Hematopoietic multipotent progenitor cell (in vitro differentiated cells): ENCODE measurements at places on chromosomes 5 and 9.

DNA sequence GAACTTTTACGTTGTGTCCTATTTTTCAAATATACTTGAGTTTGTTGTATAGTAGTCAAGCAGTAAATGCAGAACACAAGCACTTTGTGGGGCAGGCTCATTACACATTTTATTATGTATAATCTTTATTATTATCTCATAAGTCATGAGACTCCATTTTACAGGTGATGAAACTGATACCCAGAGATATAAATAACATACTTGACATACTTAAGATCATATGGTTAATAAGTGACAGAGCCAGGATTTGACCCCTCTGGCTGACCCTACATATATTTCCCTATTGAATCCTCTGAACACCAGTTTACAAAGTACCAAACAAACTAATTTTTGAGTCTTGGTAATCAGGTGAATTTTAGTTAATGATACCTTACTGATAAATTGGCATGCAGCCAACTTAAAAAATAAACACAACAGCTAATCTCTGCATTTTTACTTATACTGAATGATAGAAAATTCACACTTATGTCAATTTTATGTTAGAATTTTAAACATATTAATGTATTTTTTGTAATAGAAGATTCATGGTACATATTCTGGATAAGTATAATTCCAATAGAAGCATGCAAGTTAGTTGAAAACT lies 305.0 kb upstream of the MEF2C start:
- no peak for DNase-seq

- no peak for DNase-seq
Observed at GRCh38 chr5:171571663-171572062, 152.2 kb downstream of the FGF18 start.

DNA sequence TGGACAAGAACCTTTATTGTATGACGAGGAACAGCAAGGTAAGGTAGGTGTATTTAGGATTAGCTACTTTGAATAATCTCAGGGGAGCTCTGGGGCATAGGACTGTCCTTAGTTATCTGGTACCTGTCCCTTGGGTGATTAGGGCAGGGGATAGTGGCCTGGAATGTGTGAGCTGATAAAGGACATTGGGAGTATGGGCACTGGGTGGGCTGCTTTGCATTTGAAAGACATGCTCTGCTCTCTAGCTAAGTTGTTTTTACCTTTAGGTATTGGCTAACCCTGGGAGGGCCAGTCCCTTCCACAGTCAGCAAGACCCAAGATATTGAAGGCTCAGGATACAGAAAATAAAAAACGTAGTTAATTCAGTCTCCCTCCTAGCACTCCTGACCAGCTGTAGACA lies 282.8 kb upstream of the C9orf72 start:
- no peak for DNase-seq

DNA sequence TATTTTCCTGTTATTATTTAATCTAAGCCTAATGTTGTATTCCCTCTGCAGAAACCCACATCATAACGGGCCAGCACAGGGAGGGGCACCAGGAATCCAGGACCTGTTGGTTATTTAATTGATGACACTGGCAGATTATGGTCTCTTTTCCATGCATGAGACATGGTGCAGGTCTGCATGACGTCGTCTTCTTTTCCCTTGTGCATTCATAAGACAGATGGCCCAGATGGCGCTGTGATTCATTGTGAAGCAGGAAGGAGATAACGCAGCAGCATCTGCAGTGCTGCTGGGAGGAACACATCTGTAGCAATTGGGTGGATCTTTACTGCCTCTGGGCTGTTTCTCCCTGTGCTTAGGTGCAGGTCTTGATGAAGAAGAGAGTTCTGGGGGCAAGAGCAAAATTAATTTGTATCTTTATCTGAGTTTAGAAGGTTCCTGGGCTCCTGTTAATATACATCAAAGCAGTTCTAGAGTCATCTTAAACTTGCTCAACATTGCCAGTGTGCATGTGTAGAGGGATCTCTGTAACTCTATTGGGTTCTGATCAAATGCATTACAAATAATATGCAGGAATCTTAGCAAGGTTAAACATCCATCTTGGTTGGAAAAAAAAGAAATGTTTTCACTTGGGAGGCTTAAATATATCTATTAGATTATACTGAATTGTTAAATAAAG lies 176.1 kb downstream of the PCSK1 start:
- no peak for DNase-seq

- DNase-seq = no peak
Observed at GRCh38 chr5:124180875-124181461, 565.5 kb downstream of the ZNF608 start.

GRCh38 chr9:94533155-94533554 lies 21.7 kb upstream of the PCAT7 start:
- DNase-seq = no peak

GRCh38 chr5:937151-937924 lies 44.7 kb downstream of the TRIP13 start:
- DNase-seq = no peak

DNA sequence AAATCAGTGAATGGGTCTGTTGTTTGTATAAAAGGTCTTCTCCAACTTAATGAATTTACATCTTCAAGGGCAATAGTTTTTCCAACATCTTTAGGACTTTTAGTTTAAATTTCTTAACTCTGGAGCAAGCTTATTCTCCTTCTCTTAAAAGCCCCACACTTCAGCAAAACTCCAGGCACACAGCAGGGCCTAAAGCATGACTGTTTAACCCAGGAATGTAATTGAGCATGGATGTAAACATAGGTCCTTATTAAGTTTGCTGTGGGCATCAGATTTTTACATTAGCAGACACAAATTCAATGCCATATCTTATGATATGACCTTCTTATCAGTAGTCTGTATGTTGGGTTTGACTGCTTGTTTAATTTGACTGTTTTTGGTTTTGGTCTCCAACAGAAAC lies 78.9 kb downstream of the ABCA1 start:
- no peak for DNase-seq

GRCh38 chr9:127311239-127311741 lies 46.7 kb downstream of the GARNL3 start:
- DNase-seq = peak; percentile 35

GRCh38 chr9:104774831-104775573 lies 11.1 kb downstream of the NIPSNAP3B start:
- peak; percentile 60 for DNase-seq

DNA sequence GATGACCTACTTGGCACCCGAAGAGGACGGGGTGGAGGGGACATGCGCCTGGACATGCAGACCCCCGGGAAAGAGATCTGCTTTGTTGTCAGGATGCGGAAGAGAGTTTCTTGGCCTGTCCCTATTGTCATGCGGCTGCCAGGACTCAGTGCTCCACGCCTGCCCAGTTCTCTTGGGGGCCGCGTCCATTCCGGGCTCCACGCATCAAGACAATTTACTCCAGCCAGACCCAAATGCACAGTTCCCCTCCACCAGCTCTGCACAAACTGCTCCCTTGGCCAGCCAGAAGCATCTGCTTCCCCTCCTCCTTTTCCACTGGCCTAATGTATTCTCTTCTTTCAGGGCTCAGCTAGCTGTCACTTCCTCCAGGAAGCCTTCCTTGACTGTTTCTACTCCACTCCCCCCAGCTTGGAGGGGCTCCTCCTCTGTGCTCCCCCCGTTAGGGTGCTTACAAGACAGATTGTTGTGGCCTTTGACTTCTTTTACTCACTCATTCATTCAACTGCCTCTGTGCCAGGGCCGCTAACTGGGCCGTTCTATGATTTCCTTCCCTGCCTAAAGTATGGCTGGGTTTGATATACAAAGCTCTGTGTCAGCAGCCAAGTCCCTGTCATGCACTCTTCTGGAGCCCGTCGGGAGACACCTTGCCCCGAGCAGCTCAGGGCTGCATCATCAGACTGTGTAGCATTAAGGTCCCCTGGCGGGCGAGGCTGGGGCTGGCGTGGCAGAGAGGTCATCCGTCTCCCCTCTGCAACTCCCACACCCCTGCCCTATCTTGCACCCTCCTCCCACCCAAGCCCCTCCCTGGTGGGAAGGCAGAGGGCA lies 6.6 kb downstream of the FIBCD1 start:
- DNase-seq = no peak

DNA sequence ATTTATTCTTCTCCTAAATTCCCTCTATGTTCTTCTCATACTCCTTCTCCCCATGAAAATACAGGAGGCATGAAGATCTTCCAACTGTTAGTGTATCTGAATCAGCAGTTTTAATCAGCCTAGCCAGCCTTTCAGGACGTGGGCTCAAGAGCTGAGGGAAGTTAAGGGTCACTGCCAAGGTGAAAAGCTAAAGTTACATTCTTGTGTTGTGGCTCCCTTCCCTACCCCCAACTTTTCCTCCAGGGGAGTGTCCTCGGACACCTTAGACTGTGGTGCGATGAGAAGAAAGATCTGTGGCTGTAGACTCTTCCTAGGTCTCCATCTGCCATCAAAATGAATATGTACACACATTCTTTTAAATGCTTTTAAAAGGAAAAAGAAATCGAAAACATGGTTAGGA lies 4.2 kb downstream of the DMRT3 start:
- no peak for DNase-seq

DNA sequence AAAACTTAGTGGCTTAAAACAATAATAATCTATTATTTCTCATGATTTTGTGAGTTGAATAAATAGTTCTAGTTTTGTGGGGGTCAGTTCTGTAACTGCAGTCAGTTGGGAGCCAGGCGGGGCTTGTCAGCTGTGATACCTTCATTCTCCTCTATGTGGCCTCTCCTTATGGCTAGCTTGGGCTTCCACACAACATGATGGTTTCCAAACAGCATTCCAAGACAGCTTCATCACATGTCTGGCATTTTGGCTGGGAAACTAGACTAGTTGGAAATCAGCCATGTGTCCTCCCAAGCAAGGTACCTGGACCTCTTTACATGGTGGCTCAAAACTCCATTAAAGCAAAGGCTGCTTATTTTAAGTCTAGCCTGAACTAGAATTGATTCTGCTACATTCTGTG lies 61.4 kb upstream of the RANBP3L start:
- no peak for DNase-seq

GRCh38 chr9:110712955-110713354 lies 44.4 kb downstream of the MUSK start:
- DNase-seq = no peak

- DNase-seq = peak; percentile 4
Observed at GRCh38 chr5:181051841-181052671, 12.0 kb downstream of the BTNL9 start.

GRCh38 chr5:81948349-81948748 lies 23.5 kb upstream of the ATG10 start:
- no peak for DNase-seq

DNA sequence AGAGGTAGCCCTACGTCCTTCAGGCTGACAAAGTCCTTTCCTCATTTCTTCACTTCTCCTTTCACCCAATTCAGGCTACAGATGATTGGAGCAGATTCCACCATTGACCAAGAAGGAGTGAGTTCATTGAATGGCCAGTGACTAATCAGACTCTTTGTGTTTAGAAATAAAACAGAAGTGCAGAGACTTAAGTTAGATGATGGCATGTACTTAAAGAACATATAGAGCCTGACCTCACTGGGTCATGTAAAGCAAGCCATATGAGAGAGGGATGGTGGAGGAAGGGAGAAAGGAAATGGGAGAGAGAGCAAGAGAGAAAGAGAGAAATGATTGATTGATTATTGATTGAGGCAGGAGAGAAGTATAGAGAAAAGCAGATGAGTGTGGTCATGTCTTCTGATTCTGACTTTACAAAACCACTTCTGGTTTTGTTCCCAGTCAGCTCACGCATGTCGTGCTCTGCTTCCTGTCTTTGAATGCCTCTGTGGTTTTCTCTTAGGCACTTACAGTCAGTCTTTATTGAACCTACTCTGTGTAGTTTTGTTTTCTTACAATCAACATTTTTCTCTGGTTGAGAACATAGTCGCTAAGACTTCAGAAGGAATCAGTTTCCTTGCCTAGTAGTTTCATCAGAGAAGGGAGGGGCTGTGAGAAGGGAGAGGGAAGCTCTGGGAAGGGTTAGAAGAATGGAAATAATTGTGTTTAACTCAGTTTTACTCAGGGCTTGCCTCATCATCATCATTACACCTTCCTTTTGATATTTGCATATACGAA lies 149.2 kb upstream of the KLF9 start:
- DNase-seq = peak; percentile 83

- DNase-seq = no peak
Observed at GRCh38 chr5:133729800-133730199, 117.5 kb upstream of the FSTL4 start.

DNA sequence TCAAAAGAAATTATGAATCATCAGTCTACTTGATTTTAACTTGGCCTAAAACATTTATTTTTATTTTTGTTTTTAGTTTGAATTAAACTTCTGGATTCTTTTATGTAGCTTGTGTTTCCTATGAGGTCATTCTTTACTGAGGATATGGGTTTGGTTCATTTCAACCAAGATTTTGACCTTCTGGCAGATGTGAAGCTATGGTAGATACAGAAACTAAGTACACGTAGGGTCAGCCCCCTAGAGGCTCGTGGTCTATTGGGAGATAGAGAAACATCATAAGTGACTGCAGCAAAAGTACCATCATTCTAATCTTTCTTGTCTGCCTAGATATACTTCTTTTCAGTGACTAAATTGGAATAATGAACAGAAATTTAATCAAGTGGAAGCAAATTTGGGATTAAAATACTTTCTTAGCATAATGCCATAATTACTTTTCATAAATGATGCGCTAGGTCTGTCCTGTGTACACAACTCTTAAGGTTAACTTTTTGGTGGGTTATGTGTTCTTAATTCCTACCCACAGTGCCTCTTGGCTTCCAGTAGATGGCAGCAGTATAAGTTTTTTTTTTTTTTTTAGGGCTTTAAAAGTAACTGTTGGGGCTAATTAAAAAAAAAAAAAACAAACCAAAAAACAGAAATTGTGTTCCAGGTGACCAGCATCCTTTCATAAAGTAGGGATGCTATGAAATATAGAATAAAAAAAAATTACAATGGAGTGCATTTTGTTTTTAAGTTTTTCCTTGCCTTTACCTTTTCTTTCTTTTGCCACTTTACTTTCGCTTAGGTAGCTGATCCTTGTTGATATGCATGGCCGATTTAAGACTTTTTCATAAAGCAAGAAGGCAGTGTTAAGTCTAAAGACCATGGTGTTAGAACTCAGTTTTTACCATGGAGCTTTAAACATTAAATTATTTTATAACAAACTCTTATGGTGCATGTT lies 49.9 kb downstream of the LRRTM2 start:
- DNase-seq = peak; percentile 26

DNA sequence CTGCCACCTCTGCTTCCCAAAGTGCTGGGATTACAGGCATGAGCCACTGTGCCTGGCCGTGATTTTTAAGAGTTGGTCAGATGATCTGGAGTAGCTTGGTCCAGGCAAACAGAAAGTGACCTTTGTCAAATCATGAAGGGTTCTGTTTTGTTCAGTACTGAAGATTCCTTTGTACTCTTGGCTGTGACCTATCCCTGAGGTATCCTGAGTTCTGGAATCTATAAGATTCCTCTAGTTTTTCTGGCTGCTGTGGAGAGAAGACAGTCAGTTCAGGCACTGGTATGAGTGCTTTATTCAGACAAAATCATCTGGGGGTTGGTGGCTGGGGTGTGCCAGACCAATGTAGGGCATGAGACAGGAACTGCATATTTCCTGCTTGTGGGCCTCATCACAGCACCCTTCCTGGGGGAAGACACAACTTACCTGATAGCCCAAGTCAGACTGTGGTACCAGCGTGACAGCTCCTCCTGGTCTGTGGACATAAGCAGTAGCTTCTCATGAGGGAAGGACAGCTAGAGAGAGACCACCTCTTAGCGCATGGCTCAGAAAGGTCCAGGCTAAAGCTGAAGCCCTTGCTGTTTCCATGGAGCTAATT lies 3.1 kb downstream of the ARHGEF39 start:
- DNase-seq = no peak

GRCh38 chr5:97118261-97119006 lies 24.0 kb downstream of the LIX1 start:
- DNase-seq = no peak

GRCh38 chr9:132970324-132971062 lies 8.0 kb upstream of the GFI1B start:
- DNase-seq = no peak
